ENCODE measurements at places on chromosomes 4 and X. TPM values are rescaled to one million over a fixed set of nuclear protein-coding genes. Genes with fewer than 3 reads are reported as not detected.
A peak's percentile ranks its signal among the peaks of the same experiment; 100 is the strongest.

NLRP2B gene
- total RNA-seq: not detected

GSPT2 gene
- total RNA-seq: 2.6 TPM

CLTRN gene
- total RNA-seq: 7.9 TPM

SNCA gene
- total RNA-seq: 13.8 TPM

NUDT11 gene
- total RNA-seq: not detected

BST1 gene
- total RNA-seq: 11.6 TPM

CPZ gene
- not detected for total RNA-seq

DGKK gene
- not detected for total RNA-seq

DNA sequence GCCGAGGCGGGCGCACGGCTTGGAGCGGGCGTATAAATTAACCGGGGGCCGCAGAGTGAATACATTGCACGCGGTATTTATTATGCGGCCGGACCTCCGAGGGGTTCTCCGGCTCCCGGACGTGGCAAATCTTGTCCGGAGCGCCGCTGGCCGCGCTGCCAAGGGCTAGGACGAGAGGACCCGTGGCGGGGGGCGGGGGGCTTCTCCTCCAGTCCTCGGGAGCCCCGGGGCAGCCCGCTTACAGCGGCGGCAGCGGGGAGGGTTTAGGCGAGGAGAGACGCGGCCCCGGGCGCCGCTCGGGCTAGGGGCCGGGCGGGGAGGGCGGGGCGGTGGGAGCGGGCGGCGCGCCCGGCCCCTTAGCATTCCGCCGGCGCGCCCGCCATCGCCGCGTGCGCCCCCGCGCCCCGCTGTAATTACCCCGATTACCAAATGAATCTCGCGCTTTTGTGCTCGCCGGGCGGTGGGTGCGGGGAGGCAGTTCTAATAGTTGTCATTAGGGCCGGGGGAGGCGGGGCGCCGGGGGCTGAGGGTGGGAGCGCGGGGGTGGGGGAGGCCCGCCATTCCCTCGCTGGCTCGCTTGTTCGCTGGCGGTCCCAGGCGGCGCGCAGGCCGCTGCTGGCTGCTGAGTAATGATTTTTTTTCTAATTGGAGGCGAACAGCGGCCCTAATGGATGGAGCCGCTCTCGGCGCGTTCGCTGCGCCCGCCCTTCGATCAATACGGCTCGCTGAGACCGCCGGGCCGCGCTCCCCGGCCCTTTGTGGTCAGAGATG lies 276.6 kb downstream of the BCOR start:
- no peaks in the 10 kb centered on the region for H3K27me3 ChIP-seq
- peaks cover 3% of the 10 kb centered on the region for H3K4me1 ChIP-seq
- no peak for DNase-seq
- no peak overlapping the region for H3K27ac ChIP-seq
- no peaks in the 10 kb centered on the region for H3K36me3 ChIP-seq

DNA sequence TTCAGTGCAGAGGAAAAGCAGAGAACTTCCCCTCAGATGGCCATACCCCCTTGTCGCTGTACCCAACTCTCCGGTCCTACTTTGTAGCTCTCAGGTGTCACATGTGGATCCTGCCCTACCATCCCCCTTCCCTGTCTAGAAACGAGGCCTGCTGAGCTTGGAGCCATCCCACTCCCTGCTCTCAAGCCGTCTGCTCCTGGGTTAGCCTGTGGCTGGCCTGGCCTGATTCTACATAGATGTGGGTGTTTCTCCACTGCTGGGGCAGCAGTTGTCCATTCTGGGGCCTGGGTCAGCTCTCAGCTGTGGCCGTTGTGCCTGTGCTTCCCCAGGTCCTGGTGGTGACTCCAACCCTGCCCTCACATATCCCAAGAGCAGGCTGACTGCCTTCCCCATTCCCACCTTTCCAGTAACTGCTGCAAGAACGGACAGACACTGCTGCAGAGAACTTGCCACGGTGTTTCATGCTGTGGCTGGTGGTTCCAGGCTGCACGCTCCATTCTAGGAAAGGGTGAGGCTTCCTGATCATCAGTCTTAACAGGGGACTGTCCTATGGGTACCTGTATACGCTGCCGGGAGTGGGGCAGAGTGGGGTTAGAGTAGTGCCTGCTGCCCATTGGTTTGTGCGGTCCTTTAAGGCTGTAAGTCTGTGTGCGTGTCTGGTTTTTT lies 3.6 kb downstream of the IL9R start:
- H3K27ac ChIP-seq: no peak overlapping the region
- no peaks in the 10 kb centered on the region for H3K27me3 ChIP-seq

- DNase-seq: no peak
- no peaks in the 10 kb centered on the region for H3K27me3 ChIP-seq
- H3K36me3 ChIP-seq: no peaks in the 10 kb centered on the region
- H3K4me1 ChIP-seq: no peaks in the 10 kb centered on the region
Measured at GRCh38 chr4:167397586-167397985, 163.3 kb upstream of the SPOCK3 start.

GRCh38 chrX:24858004-24858746 lies 157.6 kb downstream of the ARX start:
- H3K27ac ChIP-seq: no peak overlapping the region
- no peaks in the 10 kb centered on the region for H3K36me3 ChIP-seq
- no peaks in the 10 kb centered on the region for H3K4me1 ChIP-seq
- H3K27me3 ChIP-seq: no peaks in the 10 kb centered on the region

- H3K36me3 ChIP-seq: no peaks in the 10 kb centered on the region
- H3K4me3 ChIP-seq: no peak overlapping the region
- DNase-seq: no peak
- no peaks in the 10 kb centered on the region for H3K4me1 ChIP-seq
- H3K27ac ChIP-seq: no peak overlapping the region
Measured at GRCh38 chr4:100063355-100063754, 113.3 kb upstream of the H2AZ1 start.

- H3K27me3 ChIP-seq: no peaks in the 10 kb centered on the region
- H3K4me1 ChIP-seq: peaks cover 4% of the 10 kb centered on the region
- no peaks in the 10 kb centered on the region for H3K36me3 ChIP-seq
- H3K27ac ChIP-seq: no peak overlapping the region
- no peak overlapping the region for H3K4me3 ChIP-seq
- no peak for DNase-seq
Measured at GRCh38 chr4:10184041-10184440, 67.4 kb upstream of the WDR1 start.

- no peaks in the 10 kb centered on the region for H3K27me3 ChIP-seq
- H3K4me1 ChIP-seq: no peaks in the 10 kb centered on the region
- no peaks in the 10 kb centered on the region for H3K36me3 ChIP-seq
- H3K27ac ChIP-seq: no peak overlapping the region
- no peak overlapping the region for H3K4me3 ChIP-seq
Measured at GRCh38 chrX:14832151-14832550, 40.7 kb downstream of the FANCB start.

GRCh38 chr4:26576231-26576739 lies 7.6 kb upstream of the TBC1D19 start:
- H3K36me3 ChIP-seq: no peaks in the 10 kb centered on the region
- H3K4me1 ChIP-seq: no peaks in the 10 kb centered on the region
- no peaks in the 10 kb centered on the region for H3K27me3 ChIP-seq
- no peak overlapping the region for H3K27ac ChIP-seq

DNA sequence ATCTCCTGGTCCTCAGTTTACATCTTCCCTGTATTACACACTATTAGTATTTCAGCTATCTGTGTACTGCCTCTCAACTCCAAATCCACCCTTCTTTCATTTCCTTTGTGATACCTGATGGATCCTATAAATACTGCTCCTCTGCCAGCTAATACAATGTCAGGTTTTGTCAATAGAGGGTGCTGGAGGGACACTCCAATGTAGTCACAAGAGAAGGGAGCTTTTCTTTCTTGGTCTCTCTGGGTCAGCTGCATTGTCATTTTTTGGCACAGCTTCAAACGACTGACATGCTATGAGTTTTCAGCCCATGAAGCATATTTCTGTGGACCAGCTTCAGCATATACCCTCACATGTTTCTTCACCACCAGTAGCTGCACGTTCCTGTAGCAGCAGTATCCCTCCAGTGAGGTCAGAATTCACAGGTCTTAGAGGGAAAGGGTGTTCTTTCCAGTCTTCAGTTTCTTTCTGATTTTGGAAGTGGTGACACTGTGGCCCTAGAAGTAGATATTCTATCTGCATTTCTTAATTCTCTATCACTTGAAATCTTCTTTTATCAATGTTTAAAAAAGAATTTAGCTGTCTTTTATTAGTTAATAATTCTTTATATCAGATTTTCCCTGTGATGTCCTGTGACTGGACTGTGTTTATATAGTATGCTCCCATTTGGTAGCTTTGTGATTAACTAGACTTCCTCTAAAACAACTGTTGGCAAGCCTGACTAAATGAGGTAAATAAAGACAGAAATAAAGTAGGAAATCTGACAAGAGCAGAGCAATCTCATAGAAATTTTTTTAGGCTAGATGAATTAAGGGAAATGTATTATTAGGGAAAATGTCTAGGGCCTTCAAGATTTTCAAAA lies 60.6 kb downstream of the GABRA2 start:
- no peaks in the 10 kb centered on the region for H3K27me3 ChIP-seq
- H3K27ac ChIP-seq: no peak overlapping the region
- H3K36me3 ChIP-seq: no peaks in the 10 kb centered on the region

- DNase-seq: peak; percentile 69
- H3K4me3 ChIP-seq: peak overlapping the region; percentile 85
- H3K36me3 ChIP-seq: peaks cover 8% of the 10 kb centered on the region
- peak overlapping the region; percentile 100 for H3K27ac ChIP-seq
- peaks cover 58% of the 10 kb centered on the region for H3K4me1 ChIP-seq
Measured at GRCh38 chr4:1711571-1712215, 426 bp downstream of the SLBP start.

DNA sequence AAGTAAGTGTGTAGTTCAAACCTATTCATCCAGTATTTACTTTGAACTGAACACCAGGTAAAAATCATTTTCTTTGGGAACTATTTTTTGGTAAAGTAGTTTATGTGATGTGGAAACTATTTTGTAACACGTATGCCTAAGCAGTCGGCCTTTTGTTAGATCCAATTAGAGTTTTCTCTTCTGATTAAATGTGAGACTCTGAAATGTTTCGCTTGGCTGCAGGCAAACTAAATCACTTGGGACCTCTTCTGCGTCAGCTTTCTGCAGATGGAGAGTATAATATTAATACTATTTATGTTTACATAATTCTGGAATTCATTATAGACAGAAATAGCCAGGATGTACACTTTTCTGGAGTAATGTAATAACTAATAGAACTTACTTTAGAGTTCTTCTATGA lies 46.9 kb downstream of the BMPR1B start:
- H3K4me1 ChIP-seq: no peaks in the 10 kb centered on the region
- no peaks in the 10 kb centered on the region for H3K27me3 ChIP-seq
- H3K36me3 ChIP-seq: no peaks in the 10 kb centered on the region
- no peak overlapping the region for H3K4me3 ChIP-seq
- no peak for DNase-seq
- no peak overlapping the region for H3K27ac ChIP-seq

DNA sequence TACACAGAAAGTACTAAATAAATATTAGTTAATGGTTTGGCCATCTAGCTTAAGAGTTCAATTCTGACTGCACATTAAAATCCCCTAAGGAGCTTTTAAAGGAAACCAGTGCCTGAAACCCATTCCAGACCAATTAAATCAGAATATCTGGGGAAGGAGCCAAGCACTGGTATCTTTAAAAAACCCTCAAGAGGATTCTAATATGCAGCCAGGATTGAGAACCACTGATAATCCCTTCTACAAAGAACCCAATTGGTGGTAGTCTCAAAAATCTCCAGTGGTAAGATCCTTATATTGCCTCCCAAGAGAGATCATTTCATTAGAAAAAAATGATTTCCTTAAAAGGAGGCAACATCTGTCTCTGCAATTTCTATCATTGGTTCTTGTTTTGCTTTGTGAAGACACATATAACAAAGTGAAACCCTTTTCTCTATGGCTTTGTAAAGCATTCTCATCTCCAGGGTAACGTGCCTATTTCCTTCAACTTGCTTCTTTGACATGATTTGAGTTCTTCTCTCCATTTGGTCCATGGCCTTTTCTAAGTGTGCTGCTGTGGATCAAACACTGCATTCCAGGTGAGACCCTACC lies 3.5 kb downstream of the GPR34 start:
- H3K27me3 ChIP-seq: no peaks in the 10 kb centered on the region
- no peak overlapping the region for H3K4me3 ChIP-seq
- no peaks in the 10 kb centered on the region for H3K36me3 ChIP-seq
- H3K4me1 ChIP-seq: peaks cover 3% of the 10 kb centered on the region
- no peak for DNase-seq

GRCh38 chrX:64206556-64207162 lies 1.2 kb upstream of the AMER1 start:
- no peaks in the 10 kb centered on the region for H3K36me3 ChIP-seq
- H3K27me3 ChIP-seq: no peaks in the 10 kb centered on the region
- peaks cover 4% of the 10 kb centered on the region for H3K4me1 ChIP-seq
- no peak for DNase-seq

- no peak overlapping the region for H3K4me3 ChIP-seq
- H3K27me3 ChIP-seq: no peaks in the 10 kb centered on the region
- DNase-seq: peak; percentile 23
- no peaks in the 10 kb centered on the region for H3K36me3 ChIP-seq
Measured at GRCh38 chr4:31045724-31046318, 325.7 kb downstream of the PCDH7 start.

DNA sequence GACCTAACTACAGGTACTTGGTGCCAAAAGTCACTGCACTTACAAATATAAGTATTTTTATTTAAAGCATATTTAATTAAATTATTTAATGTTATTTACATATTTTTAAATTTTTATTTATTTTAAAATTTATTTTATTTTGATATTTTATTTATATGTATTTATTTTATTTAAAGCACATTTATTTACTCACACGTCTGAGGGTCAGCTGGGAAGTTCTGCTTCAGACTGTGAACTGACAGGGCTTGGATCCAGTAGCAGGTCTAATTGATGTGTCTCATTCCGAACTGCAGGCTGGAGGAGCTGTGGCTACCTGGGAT lies 392.5 kb downstream of the GBA3 start:
- H3K27me3 ChIP-seq: no peaks in the 10 kb centered on the region
- DNase-seq: no peak
- H3K4me3 ChIP-seq: no peak overlapping the region
- H3K4me1 ChIP-seq: no peaks in the 10 kb centered on the region
- no peaks in the 10 kb centered on the region for H3K36me3 ChIP-seq

- no peaks in the 10 kb centered on the region for H3K27me3 ChIP-seq
- H3K27ac ChIP-seq: no peak overlapping the region
- no peaks in the 10 kb centered on the region for H3K4me1 ChIP-seq
- no peak for DNase-seq
Measured at GRCh38 chr4:187109636-187110035, 386.0 kb upstream of the FAT1 start.

DNA sequence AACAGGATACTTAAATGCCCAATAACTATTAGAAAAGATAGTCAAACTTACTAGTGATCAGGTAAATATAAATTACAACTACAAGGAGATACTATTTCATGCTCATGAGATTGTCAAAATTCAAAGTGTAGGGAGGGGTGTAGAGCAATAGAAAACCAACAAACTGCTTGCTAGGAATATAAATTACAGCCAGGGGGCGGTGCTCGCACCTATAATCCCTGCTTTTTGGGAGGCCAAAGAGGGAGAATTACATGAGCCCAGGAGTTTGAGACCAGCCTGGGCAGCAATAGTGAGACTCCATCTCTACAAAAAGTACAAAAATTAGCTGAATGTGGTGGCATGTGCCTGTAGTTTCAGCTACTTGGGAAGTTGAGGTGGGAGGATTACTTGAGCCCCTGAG lies 556.5 kb upstream of the NR3C2 start:
- no peaks in the 10 kb centered on the region for H3K4me1 ChIP-seq
- H3K36me3 ChIP-seq: no peaks in the 10 kb centered on the region
- H3K27ac ChIP-seq: no peak overlapping the region
- DNase-seq: no peak
- no peaks in the 10 kb centered on the region for H3K27me3 ChIP-seq
- H3K4me3 ChIP-seq: no peak overlapping the region

GRCh38 chr4:99991741-99992140 lies 41.7 kb upstream of the H2AZ1 start:
- no peak overlapping the region for H3K4me3 ChIP-seq
- H3K27ac ChIP-seq: no peak overlapping the region
- H3K27me3 ChIP-seq: no peaks in the 10 kb centered on the region
- H3K4me1 ChIP-seq: no peaks in the 10 kb centered on the region
